ENCODE measurements at places on chromosomes 12 and 14.

GRCh38 chr14:48401321-48401720, 725.9 kb upstream of the MDGA2 start:
- no peak for DNase-seq

- DNase-seq, result no peak
Observed at GRCh38 chr12:47835006-47835830, 15.5 kb upstream of the HDAC7 start.

DNA sequence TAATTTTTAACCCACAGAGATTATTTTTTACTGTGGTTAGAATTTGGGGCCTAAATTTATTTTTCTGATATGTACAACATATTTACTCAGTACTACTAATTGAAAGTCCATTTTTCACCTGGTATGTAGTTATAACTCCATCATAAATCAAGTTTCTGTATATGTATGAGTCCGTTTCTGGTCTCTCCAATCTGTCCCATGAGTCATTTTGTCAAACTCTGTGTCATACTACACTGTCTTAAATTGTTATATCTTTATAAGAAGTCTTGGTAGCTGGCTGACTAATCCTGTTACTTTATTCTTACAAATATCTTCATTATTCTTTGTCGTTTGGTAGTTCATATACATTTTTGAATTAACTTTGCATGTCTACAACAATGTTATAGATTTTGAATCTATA, 344.0 kb downstream of the PDZRN4 start:
- no peak for DNase-seq

DNA sequence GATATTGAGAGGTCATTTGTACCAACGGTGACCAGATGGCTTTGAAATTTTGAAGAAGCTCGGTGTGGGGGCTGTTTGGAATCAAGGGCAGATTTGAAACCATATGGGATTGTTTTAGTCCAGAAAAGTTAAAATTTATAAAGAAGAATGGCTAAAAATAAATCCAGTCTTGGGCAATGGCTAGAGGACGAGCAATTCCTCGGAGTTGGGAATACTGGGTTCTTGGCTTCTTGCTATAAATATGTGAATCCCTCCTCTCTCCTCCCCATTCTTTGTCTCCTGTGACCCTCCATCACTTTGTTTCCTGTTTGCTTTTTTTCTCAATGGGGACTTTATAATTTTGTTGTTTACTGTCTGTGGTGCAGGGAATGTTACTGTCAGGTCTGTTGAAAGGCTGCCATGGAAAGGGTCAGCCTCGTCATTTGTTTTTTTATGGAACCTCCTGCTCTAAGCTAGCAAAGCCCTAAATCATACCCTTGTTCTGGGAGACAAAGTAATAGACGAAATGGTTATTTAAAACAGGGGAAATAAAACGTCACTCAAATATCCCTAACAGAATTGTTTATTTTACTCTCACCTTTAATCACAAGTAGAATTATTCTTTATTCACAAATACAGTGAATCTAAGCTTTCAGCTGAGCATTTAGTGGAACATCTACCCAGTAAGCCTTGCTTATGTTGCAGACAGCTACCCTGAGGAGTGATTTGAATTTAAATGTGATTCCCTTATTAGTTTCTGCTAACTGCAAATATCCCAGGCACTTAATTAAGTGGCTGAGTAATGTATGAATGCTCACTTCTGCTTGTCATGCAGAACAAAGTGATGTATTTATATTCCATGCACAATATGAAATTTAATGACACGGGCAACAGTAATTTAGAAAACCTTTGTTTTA, 273.1 kb upstream of the NOVA1 start:
- no peak for DNase-seq

DNA sequence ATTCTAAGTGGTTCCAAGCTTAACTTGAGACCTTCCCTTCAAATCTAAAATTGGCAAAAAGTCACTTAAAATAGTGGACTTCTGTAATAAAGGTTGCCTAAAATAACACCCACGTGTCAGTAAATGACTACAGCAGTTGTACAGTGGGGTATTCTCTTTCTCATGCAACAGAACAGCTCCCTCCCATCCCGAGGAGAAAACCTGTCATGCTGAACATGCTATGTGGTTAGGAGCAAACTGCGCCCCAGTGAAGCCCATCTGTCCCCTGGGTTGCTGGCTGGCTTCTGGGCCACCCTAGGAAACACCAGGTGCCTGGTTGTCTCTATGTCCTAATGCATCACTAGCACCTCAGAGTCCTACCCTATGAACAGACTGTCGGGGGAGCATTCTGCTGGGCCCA, 2.7 kb downstream of the BTBD6 start:
- no peak for DNase-seq

GRCh38 chr12:50613463-50613862, 108.7 kb downstream of the DIP2B start:
- no peak for DNase-seq

DNA sequence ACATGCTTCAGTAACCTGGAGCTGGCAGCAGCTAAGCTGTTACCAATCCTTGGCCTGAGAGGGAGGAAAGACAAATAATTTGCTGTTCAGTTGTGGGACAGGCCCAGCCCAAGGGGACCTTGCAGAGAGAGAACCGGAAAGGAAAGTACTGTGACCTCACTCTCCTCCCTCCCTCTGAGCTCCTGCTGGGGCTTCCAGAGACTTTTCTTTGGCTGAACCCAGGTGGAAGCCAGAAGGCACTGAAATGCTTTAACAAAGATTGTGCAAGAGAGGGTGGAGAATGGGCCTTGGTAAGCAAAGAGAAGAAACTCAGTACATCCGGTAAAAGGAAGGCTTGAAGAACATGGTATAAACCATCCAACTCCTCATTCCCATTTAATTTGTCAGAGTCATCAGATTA, 457.1 kb downstream of the GLT1D1 start:
- DNase-seq, result no peak

- peak; percentile 6 for DNase-seq
Observed at GRCh38 chr14:53032838-53033390, 82.1 kb upstream of the FERMT2 start.

Data from fibroblast of skin of back (primary cell).